ENCODE measurements at places on chromosomes 2 and 18. TPM values are rescaled to one million over a fixed set of nuclear protein-coding genes. Genes with fewer than 3 reads are reported as not detected.
A peak's percentile ranks its signal among the peaks of the same experiment; 100 is the strongest.

Gene KCNF1
- total RNA-seq: not detected

Gene EMILIN1
- total RNA-seq: 301 TPM

Gene ADD2
- total RNA-seq: 10.2 TPM

Gene TMEM198
- total RNA-seq: 6.0 TPM

Gene BCS1L
- 27.7 TPM for total RNA-seq

Gene ACTG2
- total RNA-seq: 134 TPM

Gene NTSR2
- total RNA-seq: not detected

Gene FAM117B
- 30.1 TPM for total RNA-seq

Gene KCNG3
- total RNA-seq: not detected

- DNase-seq: no peak
These were observed 66.7 kb upstream of the DNAJC10 start for GRCh38 chr2:182649316-182649715.

DNA sequence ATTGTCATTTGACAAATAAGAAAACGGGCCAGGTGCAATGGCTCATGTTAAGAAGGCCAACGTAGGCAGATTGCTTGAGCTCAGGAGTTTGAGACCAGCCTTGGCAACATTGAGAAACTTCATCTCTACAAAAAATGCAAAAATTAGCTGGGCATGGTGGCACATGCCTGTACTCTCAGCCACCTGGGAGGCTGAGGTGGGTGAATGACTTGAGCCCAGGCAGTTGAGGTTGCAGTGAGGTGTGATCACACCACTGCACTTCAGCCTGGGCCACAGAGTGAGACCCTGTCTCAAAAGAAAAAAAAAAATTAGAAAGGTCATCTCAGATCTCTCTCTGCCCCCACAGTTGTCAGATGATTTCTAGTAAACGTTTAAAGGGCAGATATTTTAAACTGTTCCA is 4.4 kb downstream of the SESTD1 start:
- DNase-seq: no peak

- DNase-seq: no peak
These were observed 23.7 kb downstream of the FAM178B start for GRCh38 chr2:96962567-96963203.

DNA sequence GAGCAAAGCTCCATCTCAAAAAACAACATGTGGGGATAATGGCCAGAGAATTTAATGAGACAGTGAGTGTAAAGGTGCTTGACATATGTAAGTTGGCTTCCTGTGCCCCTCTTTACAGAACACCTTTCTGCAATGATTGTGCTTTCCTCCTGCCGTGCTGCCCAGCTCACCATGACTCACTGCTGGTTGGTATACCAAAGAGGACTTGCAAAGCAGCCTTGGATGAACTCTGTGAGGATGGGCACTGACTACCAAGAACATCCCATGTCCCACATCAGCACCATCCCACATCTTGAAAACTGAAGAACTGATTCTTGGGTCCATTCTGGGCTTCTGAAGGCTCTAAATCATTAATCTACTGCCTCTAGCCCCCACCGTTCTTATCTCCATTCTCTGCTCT is 52.2 kb downstream of the NGEF start:
- DNase-seq: no peak

GRCh38 chr2:112317303-112318158 is 42.1 kb downstream of the ZC3H6 start:
- DNase-seq: no peak

GRCh38 chr18:49731860-49732311 is 81.4 kb downstream of the ACAA2 start:
- DNase-seq: no peak

- no peak for DNase-seq
These were observed 10.4 kb downstream of the TMEM87B start for GRCh38 chr2:112065486-112065885.

DNA sequence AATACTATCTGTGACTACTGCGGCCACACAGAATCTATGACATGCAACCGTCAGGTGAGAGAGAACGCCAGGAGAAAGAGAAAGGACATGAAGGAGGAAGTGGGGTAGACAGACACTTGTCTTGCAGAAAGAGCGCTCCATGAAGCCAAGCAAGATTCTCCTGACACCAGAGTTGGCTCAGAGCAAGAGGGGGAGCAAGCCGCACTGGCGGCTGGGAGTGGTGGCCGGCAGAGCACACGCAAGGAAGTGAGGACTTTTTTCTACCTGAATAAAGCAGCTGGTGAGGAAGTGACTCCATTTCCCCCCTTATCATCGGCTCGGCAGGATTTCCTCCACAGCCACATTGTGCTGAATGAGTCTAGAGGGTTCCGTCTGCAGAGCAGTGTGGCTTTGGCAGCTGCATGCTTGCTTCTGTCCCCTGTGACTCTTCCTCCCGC is 181.6 kb downstream of the BCL2 start:
- no peak for DNase-seq

DNA sequence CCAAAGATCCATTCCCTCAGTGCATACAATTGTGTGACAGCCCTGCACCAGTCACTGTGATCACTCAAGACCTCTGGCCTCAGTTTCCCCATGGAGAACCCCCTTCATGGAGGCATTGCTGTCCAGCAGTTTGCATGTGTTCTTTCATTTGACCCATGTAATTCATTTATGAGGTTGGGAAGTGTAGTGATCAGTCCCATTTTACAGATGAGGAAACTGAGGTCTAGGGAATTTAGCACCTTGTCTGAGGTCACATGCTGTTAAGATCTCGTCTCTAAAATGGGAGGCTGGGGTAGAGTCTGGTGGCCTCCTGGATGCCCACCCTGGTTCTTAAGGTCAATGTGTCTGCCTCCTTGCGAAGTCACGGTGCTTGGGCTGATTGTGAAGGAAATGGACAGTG is 19.1 kb downstream of the LDLRAD4 start:
- no peak for DNase-seq

DNA sequence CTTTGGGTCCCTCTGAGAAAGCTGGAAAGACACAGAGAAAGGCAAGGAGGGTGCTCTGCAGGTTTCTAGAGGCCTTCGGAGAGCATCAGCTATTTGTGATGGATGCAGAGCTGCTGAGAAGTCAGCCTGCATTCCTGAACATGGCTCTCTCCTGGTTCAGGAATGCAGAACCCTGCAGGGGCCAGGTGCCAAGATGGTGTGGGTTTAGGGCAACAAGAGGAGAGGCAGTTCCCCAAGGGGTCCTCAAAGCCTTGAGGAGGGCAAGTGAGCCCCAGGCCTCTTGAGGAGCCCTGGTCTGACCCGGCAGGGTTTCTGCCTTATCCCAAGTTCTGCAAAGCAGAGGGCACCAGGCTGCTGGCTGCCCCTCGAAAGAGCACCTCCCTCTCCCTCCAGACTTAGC is 93.3 kb downstream of the HS1BP3 start:
- no peak for DNase-seq

DNA sequence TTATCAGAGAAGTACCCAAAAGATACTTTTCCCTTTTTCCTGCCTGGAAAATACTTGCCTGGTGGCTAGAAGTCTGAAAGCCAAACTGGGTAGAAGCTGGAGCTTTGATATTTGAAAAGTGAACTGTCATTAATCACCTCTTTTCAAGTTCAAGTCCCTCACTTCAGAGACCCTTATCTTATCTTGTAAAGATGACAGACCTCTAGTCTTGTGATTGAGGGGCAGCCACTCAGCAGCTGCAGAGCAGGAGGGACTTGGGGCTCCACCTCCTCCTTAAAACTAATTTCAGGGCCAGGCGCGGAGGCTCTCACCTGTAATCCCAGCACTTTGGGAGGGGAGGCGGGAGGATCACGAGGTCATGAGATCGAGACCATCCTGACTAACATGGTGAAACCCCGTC is 64.2 kb upstream of the CDCA7 start:
- no peak for DNase-seq

- no peak for DNase-seq
These were observed 9.7 kb downstream of the UCN start for GRCh38 chr2:27298391-27299080.

DNA sequence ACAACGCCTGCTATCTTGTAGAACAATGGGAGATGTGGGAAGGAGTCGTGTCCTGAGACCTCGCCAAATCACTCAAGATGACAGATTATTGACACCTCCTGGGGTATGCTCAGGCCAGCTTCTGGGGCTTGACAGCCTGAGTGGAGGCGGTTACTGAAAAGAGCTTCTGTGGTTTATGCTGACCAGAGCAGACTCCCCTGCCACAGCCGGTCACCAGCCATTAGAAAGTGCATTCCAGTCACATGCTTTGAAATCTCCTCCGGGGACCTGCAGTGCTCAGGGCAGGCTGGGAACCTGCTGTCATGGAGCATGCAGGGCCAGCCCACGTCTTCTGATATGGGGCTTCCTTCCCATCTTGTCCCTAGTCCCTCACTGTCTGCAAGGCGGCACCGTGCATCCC is 215.9 kb downstream of the SEPTIN10 start:
- no peak for DNase-seq

- no peak for DNase-seq
These were observed 80.6 kb upstream of the ZFP36L2 start for GRCh38 chr2:43307046-43307445.

GRCh38 chr2:13522917-13523821 is 806.4 kb downstream of the TRIB2 start:
- no peak for DNase-seq

DNA sequence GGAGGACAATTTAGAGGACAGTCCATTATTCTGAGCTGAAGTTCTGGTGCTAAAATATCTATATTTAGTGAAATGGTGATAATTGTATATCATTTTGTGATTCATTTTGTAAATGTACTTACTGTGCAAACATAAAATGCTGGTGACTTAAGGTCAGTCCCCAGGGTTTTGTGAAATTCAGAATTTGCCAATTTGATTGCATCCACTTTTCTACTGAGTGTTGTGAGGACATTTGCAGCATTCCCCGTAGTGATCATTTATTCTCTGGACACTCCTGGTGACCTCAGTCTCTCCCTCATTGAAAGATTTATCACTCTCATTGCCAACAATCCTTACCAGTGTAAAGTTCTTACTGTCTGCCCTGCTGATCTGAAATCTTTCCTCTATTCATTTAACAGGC is 98.2 kb downstream of the SOCS6 start:
- DNase-seq: no peak

GRCh38 chr2:185132501-185133041 is 534.2 kb downstream of the ZNF804A start:
- DNase-seq: no peak

DNA sequence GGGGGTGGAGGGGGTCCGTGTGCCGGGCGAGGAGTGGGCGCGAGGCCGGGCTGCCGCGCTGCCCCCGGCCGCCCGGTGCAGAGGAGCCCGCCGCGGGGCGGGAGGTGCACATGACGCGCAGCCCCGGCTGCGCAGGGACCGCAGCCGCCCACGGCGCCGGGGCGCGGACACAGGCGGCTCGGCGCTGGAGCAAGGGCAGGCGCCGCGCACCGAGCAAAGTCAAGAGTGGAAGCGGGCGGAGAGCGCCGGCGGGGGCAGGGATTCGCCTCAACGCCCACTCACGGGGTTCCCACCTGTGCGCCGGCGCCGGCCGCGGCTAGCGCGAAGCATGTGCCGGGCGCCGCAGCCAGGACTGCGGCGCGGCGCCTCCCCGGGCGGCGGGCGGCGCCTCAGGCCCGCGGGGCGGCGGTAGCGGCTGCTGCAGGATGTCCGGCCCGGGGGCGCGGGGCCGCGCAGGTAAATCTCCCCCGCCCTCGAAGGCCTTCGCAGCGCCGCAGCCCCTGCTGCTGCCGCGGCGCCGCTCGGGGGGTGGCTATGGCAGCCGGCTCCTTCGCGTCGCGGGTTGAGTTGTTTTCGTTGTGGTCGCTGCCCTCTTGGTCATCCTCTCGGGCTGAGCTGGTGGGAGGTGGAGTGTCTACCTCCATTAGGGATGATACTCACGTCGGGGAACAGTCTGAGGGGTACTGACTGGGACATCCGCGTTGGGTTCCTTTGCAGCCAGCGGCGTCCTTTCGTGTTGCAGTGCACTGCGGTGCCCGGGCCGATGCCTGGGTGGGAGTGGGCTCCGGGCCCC is 216.3 kb upstream of the DTNA start:
- DNase-seq: peak; percentile 62

DNA sequence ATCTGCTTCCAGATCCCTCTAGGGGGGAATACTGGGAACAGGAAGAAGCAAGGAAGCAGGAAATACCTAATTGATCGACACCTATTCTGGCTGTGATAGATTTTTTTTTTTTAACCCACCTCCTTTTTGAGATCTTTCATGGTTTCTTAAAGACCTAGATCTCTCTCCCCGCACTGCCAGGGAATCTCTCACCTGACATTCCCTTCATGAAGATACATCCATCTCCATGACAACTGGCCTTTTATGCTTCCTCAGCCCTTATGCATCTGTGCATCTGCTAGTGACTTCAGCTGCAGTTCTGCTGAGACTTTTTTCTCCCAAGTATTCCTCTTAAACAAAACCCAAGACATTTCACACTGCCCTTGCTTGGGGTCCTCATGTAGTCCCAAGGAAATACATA is 21.1 kb upstream of the CPO start:
- no peak for DNase-seq

DNA sequence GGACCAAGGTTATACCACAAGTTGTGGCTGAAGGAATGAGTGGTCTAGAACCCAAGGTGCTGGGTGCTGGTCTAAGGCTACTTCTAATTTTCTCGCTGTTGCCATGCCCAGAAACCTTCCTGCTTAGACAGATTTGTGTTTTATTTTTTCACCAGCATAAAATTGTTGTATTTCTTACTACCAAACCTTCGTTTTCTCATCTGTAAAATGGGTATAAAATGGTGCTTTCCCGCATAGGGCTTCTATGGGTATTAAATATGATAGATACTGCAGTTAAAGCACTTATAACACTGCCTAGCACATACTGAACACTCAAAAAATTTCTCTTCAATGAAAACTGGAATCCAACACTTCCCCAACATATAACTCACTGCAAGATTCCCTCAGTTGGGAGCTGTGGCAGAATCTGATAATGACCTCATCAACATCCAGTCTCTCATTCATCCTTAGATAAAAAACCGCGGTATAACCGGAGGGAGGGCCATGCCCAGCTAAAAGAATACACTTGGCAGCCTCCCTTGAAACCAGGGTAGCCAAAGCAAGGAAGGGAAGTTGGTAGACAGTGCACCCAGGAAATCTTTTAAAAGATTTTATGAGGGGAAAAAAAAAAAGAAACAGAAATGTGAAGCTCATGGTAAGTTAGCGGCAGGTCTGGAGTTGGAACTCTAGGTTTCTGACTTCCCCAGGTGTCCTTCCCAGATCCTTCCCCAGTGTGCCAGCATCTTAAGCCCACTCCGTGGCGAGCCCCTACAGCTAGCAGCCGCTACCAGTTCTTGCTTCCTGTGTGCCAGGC is 1.2 kb downstream of the NEMP2 start:
- no peak for DNase-seq

GRCh38 chr2:173001664-173002604 is 73.7 kb upstream of the MAP3K20 start:
- DNase-seq: no peak

GRCh38 chr2:190849774-190850173 is 30.8 kb upstream of the GLS start:
- no peak for DNase-seq

DNA sequence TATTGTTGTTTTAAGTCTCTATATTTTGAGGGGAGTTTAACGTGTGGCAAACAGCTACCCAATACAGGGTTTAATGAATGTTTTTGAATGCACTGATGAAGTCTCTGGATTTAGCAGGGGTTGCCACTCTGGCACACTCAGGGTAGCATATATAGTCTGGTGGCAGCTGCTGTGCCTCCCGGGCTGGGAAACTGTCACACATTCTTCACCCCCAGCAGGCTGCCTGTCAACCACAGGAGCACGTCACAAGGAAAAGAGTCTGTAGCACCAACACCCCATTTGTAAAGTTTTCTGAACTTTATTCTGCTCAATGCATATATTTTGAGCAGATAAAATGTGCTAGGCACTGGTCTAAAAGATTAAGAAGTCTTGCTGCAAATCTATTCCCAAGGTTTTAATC is 39.3 kb downstream of the NGEF start:
- no peak for DNase-seq

All from ascending aorta (tissue), 2 donors.